ENCODE measurements at places on chromosomes 12 and 14.

- no peak for DNase-seq
These were observed 194.9 kb upstream of the OR4E1 start for GRCh38 chr14:21868442-21869046.

- no peak for DNase-seq
These were observed 190.7 kb upstream of the PPFIA2 start for GRCh38 chr12:81949841-81950308.

- peak; percentile 64 for DNase-seq
These were observed 10.1 kb downstream of the NDRG2 start for GRCh38 chr14:21014761-21015190.

- DNase-seq, result peak; percentile 50
These were observed 17.9 kb downstream of the CPM start for GRCh38 chr12:68915055-68915454.

DNA sequence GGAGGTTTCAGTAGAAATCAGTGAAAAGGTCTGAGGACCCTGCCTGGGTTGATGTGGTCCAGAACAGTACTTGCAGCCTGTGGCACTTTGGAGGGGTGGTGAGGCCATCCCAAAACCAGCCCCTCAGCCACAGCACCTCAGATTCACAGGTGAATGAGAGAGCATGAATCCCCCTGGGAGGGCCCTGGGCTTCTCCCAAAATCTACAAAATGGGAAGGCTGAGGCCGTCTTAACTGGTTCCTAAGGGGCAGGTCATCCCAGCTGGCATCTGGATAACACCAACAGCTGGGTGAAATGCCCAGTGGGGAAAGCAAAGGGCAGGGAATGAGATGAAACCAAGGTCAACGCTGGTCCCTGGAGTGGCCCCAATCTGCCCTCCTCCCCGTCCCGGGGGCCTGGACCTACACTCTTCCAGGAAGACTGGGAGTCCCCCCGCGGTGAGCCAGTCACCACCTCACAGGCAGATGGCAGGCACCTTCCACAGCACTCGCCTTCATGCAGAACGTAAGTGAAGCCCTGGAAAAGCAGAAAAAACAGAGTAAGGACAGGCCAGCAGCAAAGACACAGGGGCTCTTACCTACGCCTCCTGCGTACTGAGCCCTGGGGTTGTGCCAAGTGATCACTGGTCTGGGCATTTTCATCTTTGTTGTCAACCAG is 26.3 kb upstream of the ANO2 start:
- no peak for DNase-seq

- DNase-seq, result no peak
These were observed 49.2 kb downstream of the ANAPC7 start for GRCh38 chr12:110354172-110354780.

DNA sequence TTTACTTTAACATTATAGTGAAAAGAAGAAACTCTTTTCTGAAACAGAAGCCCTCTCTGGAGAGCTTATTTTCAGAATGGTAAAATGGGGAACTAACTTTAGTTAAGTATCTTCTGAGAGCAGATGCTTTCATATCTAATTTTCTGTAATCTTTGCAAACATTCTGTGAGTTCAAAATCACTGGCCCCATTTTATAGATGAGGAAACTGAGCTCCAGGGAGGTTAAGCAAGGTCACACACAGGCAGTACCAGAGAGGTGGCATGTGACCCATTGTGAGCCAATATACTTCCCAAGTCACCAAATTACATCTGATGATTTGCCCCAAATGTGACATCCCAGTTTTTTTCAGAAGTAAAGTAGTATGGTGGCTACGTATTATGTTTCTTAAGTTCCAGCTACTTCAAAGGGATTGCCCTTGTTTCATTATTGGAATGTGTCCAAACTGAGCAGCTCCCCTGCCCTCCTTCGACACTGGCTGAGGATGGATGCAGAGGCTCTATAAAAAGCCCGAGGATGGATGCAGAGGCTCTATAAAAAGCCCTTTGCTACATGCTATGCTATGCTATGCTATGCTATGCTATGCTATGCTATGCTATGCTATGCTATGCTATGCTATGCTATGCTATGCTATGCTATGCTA is 36.2 kb upstream of the NUDT4 start:
- no peak for DNase-seq
